Cortex of kidney (tissue), 1 donor: ENCODE measurements at places on chromosomes 3 and 15.

DNA sequence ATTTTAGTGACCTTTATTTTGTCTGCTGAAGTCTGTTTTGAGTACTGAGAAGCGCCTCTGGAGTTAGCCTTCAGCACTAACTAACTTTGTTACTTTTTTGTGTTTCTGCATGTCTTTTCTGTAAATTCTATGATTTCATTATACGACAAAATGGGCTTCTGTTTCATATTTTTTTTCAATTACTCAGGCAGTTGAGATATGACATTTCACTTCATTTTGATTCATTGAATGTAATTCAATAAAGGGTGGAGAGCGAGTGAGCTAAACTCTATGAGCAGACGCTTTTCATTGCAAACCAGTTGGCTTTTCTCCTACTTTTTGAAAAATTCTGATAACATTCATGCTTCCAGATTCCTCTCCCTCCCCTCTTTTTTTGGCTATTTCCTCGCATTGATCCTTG lies 84.4 kb upstream of the KCNH8 start:
- DNase-seq = no peak

- DNase-seq = no peak
These were observed 17.3 kb downstream of the CISH start for GRCh38 chr3:50594253-50594785.

GRCh38 chr15:89391685-89392257 lies 57.1 kb upstream of the POLG start:
- DNase-seq = no peak

GRCh38 chr3:122076491-122077292 lies 21.5 kb downstream of the CD86 start:
- DNase-seq = no peak

DNA sequence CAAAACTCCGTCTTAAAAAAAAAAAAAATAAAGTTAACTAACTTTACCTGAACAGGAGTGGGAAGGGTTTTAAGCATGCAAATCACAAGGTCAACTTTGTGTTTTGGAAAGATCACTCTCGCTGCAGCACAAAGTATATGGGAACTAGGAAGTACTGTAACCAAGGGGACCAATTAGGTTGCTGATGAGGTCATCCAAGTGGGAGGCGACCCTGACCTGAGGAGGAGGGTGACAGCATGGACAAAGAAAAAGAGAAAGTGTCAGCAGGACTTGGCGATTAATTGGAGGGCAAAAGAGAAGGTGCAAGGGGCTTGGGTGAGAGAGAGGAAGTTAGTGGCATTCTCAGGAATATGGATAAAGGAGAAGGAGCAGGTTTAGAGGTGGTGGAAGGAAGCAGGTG lies 89.5 kb upstream of the ZBED2 start:
- DNase-seq = no peak

GRCh38 chr15:85580879-85581278 lies 200.5 kb downstream of the AKAP13 start:
- DNase-seq = no peak

DNA sequence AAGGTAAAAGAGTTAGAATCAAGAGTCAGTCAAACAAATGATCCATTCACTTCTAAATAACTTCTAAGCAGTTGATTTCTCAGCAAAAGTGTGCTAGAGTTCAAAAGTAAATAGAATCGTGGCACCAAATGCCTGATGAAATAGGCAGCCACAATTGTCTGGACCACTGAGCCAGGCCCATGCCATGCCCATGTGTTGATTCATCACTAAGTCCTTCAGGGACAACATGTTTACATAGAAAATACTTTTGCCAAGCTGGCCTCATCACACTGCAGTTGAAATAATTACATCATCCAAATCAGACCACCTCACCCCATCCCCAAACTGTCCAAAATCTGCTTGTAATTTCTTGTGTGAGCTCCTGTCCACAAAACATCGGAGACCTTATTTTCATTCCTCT lies 216.3 kb downstream of the IGSF11 start:
- DNase-seq = no peak

GRCh38 chr3:52703341-52703740 lies 2.2 kb downstream of the GLT8D1 start:
- DNase-seq = no peak

DNA sequence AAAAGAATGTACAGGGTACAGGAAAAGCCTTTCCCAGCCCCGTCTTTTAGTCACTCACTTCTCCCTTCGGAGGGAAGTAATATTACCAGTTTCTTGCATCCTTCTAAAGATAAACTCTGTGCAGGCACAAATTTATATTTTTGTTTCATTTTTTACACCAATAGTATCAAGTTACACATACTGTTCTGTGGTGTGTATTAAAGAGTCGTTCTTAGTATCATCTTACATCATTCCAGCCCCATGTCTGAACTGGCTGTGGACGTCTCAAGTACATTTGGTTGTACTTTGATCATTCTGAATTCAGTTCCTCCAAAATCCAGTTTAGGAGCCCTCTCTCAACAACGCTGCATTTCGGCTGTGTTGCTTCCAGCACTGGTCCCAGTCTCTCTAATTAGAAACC lies 68.7 kb downstream of the LMLN start:
- DNase-seq = no peak

- DNase-seq = no peak
These were observed 31.6 kb upstream of the SLC35G2 start for GRCh38 chr3:136787349-136787748.

DNA sequence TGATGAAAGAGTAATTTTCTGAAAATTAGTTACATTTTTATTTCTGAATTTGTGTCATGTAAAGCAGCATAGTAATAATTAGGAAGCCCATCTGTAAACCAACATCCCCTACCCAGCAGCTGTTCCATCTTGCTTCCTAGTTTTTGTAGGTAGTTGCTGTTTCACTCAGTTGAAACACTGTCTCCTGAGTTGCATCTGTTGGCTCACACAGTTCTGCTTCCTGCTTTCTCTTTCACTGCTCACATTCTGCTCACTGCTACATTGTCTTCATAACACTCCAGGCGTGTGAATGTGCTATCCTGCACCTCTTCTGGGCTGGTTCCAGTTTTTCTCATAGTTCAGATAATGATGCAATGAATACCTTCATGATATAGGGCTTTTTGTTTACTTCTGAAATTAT lies 123.4 kb downstream of the EPHB1 start:
- no peak for DNase-seq

DNA sequence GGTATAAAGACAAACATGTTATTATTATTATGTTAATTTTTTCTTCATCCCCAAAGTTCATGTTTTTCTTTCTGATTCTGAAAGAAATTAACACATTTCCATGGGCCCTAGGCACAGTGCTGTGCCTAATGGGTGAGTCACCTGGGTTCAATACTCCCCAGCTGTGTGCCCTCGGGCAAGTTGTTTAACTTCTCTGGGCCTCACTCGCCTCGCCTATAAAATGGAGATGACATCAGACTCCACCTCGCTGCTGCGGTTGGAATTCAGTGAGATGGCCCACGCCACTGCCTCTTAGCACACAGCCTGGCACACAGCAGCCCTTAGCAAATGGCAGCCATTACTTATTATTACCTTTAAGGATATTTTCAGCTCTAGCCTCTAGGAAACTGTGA lies 22.6 kb downstream of the DNASE1L3 start:
- DNase-seq = no peak

GRCh38 chr3:40925231-40925630 lies 274.1 kb upstream of the CTNNB1 start:
- no peak for DNase-seq

- no peak for DNase-seq
These were observed 267.7 kb downstream of the XXYLT1 start for GRCh38 chr3:195003006-195003892.

GRCh38 chr15:85475317-85475701 lies 94.9 kb downstream of the AKAP13 start:
- no peak for DNase-seq

- no peak for DNase-seq
These were observed 28.3 kb upstream of the MASP1 start for GRCh38 chr3:187319699-187320302.

- no peak for DNase-seq
These were observed 32.3 kb downstream of the ROBO2 start for GRCh38 chr3:77072232-77072631.

- DNase-seq = no peak
These were observed 1108.3 kb downstream of the ROBO1 start for GRCh38 chr3:78659386-78659987.

- DNase-seq = no peak
These were observed 76.9 kb downstream of the PIK3R4 start for GRCh38 chr3:130669740-130670139.

- no peak for DNase-seq
These were observed 890.7 kb upstream of the EPHA6 start for GRCh38 chr3:95923496-95924210.

GRCh38 chr15:61017109-61017508 lies 212.0 kb downstream of the RORA start:
- DNase-seq = no peak

DNA sequence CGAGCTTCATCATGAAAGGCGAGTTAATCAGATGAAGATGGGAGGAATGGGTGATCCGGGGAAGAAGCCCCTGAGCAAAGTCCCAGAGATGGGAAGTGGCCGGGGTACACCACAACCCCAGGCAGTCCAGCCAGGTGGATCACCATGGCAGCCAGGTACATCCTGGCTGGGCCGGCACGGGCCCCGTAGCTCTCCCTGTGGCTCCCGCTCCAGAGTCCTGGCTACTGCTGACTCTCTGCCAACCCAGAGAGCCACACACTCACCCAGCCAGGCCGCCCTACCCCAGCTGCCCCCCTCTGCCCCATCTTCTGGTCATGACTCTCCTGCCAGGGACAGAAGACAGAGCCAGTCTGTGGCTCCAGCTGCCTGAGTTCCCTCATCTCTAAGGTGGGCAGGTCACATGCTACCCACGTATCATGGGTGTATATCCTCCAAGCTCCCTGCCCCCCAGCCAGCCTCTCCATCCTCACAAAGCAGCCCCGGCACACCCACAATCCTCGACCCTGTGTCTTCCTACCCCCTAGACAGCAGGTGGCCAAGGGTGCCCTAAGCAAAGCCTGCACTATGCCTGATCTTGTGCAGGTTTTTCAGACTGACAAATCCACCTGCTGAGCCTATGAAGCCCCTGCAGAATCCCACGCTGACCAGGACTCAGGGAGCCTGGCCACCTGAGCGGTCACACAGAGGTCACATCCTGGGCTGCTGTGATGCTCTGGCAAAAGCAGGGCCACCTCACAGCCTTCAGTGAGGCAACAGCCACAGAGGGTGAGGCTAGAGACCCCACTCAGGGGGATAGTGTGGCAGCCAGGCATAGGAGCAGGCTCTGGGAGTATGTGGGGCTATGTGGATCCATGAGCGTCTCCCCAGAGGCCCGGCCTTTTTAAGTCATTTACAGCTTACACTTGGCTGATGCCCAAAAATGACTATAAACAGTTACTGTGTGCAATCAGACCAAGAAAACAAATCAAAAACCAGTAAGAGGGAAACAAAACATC lies 13.2 kb downstream of the XXYLT1 start:
- no peak for DNase-seq

GRCh38 chr15:39743611-39744010 lies 39.0 kb downstream of the FSIP1 start:
- DNase-seq = no peak

- no peak for DNase-seq
These were observed 51.6 kb downstream of the TRPM1 start for GRCh38 chr15:31049682-31050615.

- DNase-seq = no peak
These were observed 8.6 kb downstream of the PTPRG start for GRCh38 chr3:61569856-61570580.

GRCh38 chr3:66606868-66607267 lies 106.0 kb upstream of the LRIG1 start:
- DNase-seq = no peak

GRCh38 chr3:176574786-176575185 lies 622.5 kb downstream of the TBL1XR1 start:
- no peak for DNase-seq

GRCh38 chr3:61601831-61602230 lies 40.5 kb downstream of the PTPRG start:
- no peak for DNase-seq

- DNase-seq = no peak
These were observed 588 bp upstream of the VIPR1 start for GRCh38 chr3:42501681-42502428.

GRCh38 chr3:119781330-119782198 lies at the start of gene NR1I2:
TSS of gene NR1I2 (plus strand) at chr3:119782101.
- no peak for DNase-seq

GRCh38 chr15:89122505-89123180 lies 34.4 kb downstream of the ABHD2 start:
- DNase-seq = no peak

DNA sequence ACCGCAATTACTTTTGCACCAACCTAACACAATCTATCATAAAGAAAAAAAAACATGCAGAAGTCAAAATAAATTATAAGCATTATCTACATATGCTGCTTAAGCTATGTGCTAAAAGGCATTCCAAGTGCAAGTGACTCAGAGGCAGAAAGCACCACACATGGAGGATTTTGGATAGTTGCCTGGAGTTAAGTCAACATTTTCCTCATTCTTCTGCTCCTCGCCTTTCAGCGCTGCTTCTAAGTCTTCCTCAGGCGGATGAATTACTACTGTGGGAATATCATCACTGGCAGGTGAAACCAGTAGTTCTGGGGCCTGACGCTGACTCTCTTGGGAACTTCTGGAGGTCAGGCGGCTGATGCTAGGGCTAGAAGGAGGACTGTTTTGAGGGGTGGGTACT lies 53.1 kb downstream of the SLC4A7 start:
- DNase-seq = no peak

DNA sequence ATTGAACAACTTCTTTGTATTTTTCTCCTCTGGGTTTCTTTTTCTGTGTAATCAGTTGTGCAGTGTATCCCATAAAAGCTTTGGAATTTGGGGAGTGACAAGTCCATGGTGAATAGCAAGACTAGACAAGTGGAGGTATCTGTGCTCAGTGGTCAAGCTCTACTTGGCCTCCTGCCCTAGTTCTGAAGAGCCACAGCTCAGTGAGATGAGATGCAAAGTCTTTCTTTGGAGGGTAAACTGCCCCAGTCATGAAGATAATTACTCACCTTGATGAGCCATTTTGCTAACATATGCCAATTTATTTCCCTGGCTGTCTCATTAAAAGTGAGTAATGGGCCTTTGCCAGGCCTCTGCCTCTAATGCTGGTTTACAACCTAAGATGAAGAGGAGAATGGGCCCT lies 271.2 kb upstream of the TRIM42 start:
- DNase-seq = no peak

GRCh38 chr3:72262736-72263135 lies 477.8 kb upstream of the PROK2 start:
- no peak for DNase-seq

GRCh38 chr15:40266828-40267304 lies 16.0 kb downstream of the ANKRD63 start:
- DNase-seq = no peak

DNA sequence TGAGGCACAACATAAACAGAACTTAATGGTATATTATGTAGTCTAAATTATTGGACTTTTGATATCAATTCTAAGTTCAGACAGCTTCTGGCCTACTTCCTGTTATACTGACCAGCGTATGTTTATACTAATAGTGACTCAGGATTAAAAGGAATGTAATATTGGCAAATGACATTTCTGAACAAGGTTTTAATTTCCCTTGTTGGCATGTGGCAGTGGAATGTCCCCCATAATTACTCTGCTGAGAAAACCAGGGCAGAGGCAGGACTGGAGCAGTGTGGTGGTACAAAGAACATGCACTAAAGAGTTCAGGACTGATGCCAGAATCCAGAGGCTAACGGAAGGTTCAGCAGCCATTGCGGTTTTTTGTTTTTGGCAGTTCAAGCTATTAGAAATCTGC lies 184.0 kb downstream of the KCNAB1 start:
- DNase-seq = no peak
